ENCODE measurements at places on chromosomes 7 and 10. TPM values are rescaled to one million over a fixed set of nuclear protein-coding genes. Genes with fewer than 3 reads are reported as not detected.
A peak's percentile ranks its signal among the peaks of the same experiment; 100 is the strongest.

DNA sequence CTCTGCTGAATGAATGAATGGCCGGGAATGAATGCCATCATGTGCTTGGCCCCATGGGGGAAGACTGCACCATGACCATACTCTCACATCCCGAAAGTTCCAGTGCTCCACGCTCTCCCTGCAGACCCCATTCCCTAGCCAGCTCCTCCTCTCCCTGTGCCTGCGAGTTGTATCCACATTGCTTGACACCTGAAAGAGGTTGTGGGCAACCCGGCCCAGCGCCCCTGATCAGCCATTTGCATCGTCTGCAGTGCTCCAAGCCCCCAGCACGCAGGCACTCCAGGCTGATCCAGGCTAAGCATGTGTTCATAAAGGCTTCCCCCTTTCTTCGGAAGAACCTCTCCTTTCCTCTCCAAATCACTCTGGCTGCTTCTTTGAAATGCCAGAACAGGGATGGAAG lies 354.4 kb upstream of the MKI67 start:
- no peak overlapping the region for H3K27ac ChIP-seq
- no peaks in the 10 kb centered on the region for H3K36me3 ChIP-seq
- no peaks in the 10 kb centered on the region for H3K4me1 ChIP-seq
- H3K27me3 ChIP-seq = no peaks in the 10 kb centered on the region

DNA sequence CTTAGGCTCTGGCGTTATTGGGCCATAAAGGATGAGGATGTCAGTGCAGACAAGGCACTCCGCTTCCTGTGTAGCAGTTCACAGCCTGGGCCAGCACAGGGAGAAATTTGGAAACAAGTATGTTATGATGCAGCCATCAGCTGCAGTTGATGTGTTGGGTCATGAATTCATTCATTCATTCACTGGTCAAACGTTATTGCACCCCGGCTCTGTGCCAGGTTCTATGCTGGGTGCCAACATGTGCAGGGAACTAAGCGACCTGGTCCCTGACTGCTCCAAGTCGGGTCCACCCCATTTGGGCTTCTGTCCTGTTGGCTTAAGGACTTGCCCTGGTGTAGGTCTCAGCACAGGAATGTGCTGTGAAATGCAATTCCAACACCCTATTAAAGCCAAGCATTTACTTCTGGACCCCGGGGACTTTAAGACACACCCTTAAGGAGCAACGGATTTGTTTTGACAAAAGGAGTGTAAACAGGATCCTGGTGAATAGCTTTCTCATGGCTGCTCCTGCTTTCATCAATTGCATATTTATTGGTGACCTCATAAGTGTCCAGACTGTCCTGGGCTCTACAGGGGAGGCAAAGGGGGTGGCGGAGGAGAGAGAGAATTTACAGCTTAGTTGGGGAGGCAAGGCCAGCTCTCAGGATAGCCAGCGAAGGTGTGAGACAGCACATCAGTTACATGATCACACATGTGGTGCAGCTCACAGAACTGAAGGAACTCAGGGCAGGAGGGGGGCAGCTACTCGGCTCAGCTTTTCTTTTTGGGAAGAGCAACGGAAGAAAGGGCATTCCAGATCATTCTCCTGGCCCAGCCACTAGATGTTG lies 158.6 kb downstream of the GRK5 start:
- no peaks in the 10 kb centered on the region for H3K27me3 ChIP-seq
- no peak overlapping the region for H3K27ac ChIP-seq
- peaks cover 8% of the 10 kb centered on the region for H3K4me1 ChIP-seq
- no peak overlapping the region for H3K4me3 ChIP-seq

DNA sequence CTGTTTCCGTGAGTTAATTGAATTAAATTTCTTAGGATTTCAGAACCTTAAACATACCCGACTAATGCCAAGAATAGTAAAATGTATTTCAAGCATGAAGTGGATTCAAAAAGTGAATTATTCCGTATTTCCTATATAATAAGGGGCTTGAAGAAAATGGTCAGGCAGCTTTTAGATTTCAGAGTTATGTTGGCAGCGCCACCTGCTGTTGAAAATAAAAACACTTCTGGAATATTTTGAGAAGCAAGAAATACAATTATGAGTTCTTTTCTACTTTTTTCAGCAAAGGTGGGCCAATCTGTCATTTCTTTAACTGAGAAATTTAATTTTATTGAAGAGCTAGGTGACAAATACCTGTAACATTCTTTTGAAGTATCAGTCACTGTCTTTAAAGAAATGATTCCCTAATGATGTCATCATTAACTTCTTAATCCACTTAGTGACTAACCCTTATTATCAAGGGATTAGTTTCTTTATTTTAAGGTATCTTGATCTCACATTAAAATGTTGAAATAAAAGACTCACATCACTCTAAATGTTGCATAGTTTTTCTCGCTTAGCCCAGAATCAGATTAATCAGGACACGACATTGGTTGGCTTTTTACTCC lies 36.6 kb upstream of the AGR3 start:
- DNase-seq = no peak
- no peak overlapping the region for H3K27ac ChIP-seq
- H3K27me3 ChIP-seq = no peaks in the 10 kb centered on the region
- H3K36me3 ChIP-seq = no peaks in the 10 kb centered on the region
- no peak overlapping the region for H3K4me3 ChIP-seq
- peaks cover 7% of the 10 kb centered on the region for H3K4me1 ChIP-seq

Gene ANKRD30A
- not detected for total RNA-seq

Gene MYO1G
- total RNA-seq = 436 TPM

- H3K27me3 ChIP-seq = peaks cover 36% of the 10 kb centered on the region
- H3K4me1 ChIP-seq = no peaks in the 10 kb centered on the region
- no peak overlapping the region for H3K27ac ChIP-seq
- no peak overlapping the region for H3K4me3 ChIP-seq
- H3K36me3 ChIP-seq = no peaks in the 10 kb centered on the region
These were observed 1.8 kb downstream of the PON3 start for GRCh38 chr7:95394370-95394769.

Gene ATOH7
- not detected for total RNA-seq

DNA sequence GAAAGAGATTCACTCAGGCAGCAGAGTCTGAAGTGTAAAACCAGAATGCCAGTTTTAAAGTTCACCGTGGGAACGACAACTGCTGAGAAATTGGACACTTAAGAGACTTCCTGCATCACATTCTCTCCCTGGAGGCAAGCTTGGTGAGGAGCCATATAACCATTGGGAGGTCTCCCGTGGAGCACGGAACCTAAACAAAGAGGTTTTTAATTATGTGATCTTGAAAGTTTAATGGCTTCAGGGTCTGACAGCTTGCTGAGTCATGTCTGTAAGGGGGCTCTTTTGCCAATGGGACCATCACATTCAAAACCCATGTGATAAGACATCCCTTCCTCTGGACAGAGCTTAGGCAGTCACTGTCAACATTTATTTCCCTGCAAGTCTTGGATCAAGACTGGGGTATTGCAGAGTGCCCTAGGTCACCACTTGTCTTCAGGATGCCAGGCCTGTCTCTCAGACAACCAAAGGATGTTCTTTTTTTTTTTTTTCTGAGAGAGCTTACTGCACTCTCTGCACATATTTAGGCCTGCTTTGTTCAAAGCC lies 674.4 kb downstream of the TYW1 start:
- no peak overlapping the region for H3K27ac ChIP-seq
- no peak overlapping the region for H3K4me3 ChIP-seq
- no peaks in the 10 kb centered on the region for H3K27me3 ChIP-seq
- no peak for DNase-seq

DNA sequence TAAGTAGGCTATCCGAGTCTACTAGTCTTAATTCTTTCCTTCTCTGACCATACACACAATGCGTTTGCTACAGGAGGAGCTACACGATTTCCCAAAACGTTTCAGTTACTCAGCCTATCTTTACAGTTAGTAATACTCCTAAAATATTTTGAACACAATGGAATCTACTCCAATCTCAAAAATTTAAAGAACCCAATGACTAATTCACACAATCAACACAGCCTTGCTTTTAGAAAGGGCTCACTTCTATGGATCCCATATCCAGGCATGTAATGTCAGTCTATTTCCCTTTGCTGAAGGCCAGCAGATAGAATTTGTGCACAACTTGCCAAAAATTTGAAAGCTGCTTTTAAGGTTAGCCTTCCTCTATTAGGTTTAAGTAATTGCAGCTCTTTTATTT lies 107.2 kb downstream of the VPS41 start:
- H3K4me3 ChIP-seq = no peak overlapping the region
- H3K36me3 ChIP-seq = no peaks in the 10 kb centered on the region
- H3K27me3 ChIP-seq = no peaks in the 10 kb centered on the region

GRCh38 chr10:58647376-58648112 lies 134.9 kb downstream of the BICC1 start:
- no peaks in the 10 kb centered on the region for H3K36me3 ChIP-seq
- DNase-seq = no peak
- no peak overlapping the region for H3K27ac ChIP-seq
- H3K4me1 ChIP-seq = no peaks in the 10 kb centered on the region

DNA sequence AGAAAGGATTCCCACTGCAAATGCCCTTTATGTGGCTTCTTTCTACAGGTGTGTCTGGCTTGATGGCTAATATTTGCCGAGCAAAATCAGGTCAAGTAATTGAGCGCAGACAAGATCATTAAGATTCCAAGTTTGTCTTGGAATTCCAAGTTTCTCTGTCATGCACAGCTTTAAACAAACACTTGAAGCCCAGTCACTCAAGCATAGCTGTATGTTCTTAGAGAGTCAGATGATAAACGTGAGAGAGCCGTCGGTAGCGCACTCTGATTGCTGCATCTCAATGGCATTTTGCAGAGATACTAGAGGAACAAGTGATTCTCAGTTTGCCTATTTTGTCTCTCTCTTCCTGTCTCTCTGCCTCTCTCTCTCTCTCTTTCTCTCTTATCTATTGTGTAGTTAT lies 658 bp downstream of the DMBT1 start:
- no peak overlapping the region for H3K4me3 ChIP-seq
- no peak for DNase-seq
- no peaks in the 10 kb centered on the region for H3K36me3 ChIP-seq
- no peak overlapping the region for H3K27ac ChIP-seq

Gene HTR5A
- not detected for total RNA-seq

DNA sequence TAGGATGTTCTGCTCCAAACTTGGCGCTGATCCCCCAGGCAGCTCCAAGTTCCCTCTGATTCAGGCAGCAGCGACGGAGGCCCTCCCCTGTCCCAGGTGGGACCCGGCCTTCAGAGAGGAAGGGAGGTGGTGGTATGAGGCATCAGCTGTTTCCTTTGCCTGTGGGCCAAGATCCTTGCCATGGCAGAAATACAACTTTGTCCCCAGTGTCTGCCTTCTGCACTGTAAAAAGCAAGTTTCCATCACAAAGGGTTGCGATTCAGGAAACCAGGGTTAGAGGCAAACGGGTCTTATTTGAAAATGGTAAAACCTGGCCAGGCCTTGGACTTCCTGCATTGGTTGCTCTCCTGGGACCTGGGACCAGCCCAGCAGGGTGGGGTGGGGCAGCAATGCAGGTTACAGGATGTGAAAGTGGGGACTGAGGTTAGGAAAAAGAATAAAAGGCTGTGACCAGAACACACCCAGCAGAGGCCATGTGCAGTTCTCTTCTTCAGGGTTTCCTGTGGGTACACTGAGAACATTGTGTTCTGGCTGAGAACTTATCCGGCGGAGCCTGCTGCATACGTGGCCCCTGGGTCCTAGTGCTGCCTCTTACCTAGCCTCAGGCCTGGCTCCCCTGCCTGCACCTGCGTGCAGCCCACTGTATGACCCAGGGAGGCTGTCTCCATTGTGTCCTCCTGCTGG lies 25.1 kb upstream of the DDIT4 start:
- peak overlapping the region; percentile 98 for H3K27ac ChIP-seq
- H3K27me3 ChIP-seq = no peaks in the 10 kb centered on the region
- DNase-seq = peak; percentile 84
- peaks cover 74% of the 10 kb centered on the region for H3K4me1 ChIP-seq
- peak overlapping the region; percentile 83 for H3K4me3 ChIP-seq

- DNase-seq = no peak
- H3K27me3 ChIP-seq = no peaks in the 10 kb centered on the region
- no peak overlapping the region for H3K27ac ChIP-seq
- no peaks in the 10 kb centered on the region for H3K36me3 ChIP-seq
- no peak overlapping the region for H3K4me3 ChIP-seq
These were observed 31.1 kb upstream of the ADD3 start for GRCh38 chr10:109976681-109977080.

Gene PLAU
- total RNA-seq = 0.73 TPM

- no peaks in the 10 kb centered on the region for H3K4me1 ChIP-seq
- H3K27ac ChIP-seq = no peak overlapping the region
- DNase-seq = no peak
- peaks cover 1% of the 10 kb centered on the region for H3K27me3 ChIP-seq
- no peak overlapping the region for H3K4me3 ChIP-seq
These were observed 610.5 kb downstream of the KCNMA1 start for GRCh38 chr10:77027141-77027540.

Gene CYP51A1
- 72.3 TPM for total RNA-seq

- H3K27ac ChIP-seq = peak overlapping the region; percentile 79
- H3K36me3 ChIP-seq = peaks cover 76% of the 10 kb centered on the region
- H3K4me3 ChIP-seq = no peak overlapping the region
- H3K4me1 ChIP-seq = peaks cover 74% of the 10 kb centered on the region
- peak; percentile 3 for DNase-seq
These were observed 24.1 kb upstream of the ZC3HAV1L start for GRCh38 chr7:139059905-139060304.

GRCh38 chr10:103757531-103758293 lies 97.7 kb downstream of the SH3PXD2A start:
- peaks cover 36% of the 10 kb centered on the region for H3K4me1 ChIP-seq
- H3K27me3 ChIP-seq = no peaks in the 10 kb centered on the region
- no peaks in the 10 kb centered on the region for H3K36me3 ChIP-seq

Gene EIF5AL1
- total RNA-seq = 3.2 TPM

DNA sequence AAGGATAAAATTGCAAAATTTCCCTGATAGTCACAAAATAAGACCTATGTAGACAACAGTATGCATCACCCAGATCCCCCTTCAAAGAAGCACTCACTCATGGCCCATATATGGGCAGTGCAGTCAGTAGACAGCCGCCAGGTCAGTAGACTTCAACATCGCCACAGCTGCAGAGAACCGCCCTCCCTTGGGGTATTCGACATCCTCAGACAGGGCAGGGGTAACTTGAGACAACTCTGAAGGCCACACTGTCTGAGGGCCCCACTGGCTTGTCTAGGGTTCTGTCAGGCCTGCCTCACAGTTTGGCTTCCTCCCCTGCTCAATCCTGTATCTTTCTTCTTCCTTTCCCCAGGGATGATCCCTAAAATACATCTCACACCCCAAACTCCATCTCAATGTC lies 172.3 kb downstream of the IMMP2L start:
- peaks cover 11% of the 10 kb centered on the region for H3K36me3 ChIP-seq
- H3K4me3 ChIP-seq = no peak overlapping the region
- no peak for DNase-seq
- H3K27me3 ChIP-seq = no peaks in the 10 kb centered on the region
- no peak overlapping the region for H3K27ac ChIP-seq
- no peaks in the 10 kb centered on the region for H3K4me1 ChIP-seq

- H3K4me1 ChIP-seq = no peaks in the 10 kb centered on the region
- no peak overlapping the region for H3K4me3 ChIP-seq
- peaks cover 16% of the 10 kb centered on the region for H3K27me3 ChIP-seq
- DNase-seq = no peak
- H3K27ac ChIP-seq = no peak overlapping the region
These were observed 5.5 kb upstream of the CTBP2 start for GRCh38 chr10:125165584-125166573.

Gene SRGN
- total RNA-seq = 949 TPM

GRCh38 chr7:112206991-112207592 lies 597 bp downstream of the ZNF277 start:
- DNase-seq = no peak
- no peaks in the 10 kb centered on the region for H3K36me3 ChIP-seq
- H3K27ac ChIP-seq = peak overlapping the region; percentile 73
- H3K27me3 ChIP-seq = peaks cover 23% of the 10 kb centered on the region
- peaks cover 27% of the 10 kb centered on the region for H3K4me1 ChIP-seq

Gene KMT2E
- 92.1 TPM for total RNA-seq

Gene ITPRIP
- total RNA-seq = 15.6 TPM
